Neural progenitor cell (in vitro differentiated cells): ENCODE measurements at places on chromosomes 1 and 21.

- no peak for DNase-seq
Observed at GRCh38 chr1:236035681-236036101, 29.2 kb downstream of the NID1 start.

DNA sequence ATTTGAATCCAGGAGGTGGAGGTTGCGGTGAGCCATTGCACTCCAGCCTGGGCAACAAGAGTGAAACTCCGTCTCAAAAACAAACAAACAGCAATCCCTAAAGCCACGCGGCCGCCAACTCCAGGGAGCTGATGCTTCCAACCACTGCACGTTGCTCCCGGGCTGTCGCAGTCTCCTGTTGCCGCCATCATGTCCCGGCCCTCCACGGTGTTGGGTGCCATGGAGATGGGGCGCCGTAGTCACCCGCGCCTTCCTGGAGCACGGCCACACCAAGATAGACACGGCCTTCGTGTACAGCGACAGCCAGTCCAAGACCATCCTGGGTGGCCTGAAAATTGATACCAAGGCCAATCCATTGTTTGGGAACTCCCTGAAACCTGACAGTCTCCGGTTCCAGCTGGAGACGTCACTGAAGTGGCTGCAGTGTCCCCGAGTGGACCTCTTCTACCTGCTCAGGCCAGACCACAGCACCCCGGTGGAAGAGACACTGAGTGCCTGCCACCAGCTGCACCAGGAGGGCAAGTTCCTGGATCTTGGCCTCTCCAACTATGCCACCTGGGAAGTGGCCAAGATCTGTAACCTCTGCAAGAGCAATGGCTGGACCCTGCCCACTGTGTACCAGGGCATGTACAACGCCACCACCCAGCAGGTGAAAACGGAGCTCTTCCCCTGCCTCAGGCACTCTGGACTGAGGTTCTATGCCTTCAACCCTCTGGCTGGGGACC is 32.6 kb downstream of the SLC16A1 start:
- DNase-seq, result no peak

DNA sequence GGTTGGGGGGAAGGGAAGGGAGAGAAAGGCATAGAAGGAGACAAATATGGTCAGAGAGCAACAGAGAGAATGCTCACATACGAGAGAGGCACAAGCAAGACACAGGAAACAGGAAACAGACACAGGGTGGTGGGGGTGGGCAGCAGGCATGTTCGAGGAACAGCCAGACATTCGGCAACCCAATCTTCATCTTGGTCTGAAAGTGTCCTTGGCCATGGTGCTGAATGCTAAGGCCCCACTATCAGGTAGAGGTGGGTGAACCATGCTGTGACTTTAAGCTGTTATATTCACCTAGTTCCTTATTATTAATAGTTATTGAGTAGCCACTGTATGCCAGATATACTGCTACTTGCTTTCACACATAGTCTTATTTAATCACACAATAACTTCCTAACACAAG is 109.2 kb downstream of the DDX20 start:
- peak; percentile 22 for DNase-seq

GRCh38 chr1:201584471-201585092 is 45.7 kb downstream of the NAV1 start:
- no peak for DNase-seq

DNA sequence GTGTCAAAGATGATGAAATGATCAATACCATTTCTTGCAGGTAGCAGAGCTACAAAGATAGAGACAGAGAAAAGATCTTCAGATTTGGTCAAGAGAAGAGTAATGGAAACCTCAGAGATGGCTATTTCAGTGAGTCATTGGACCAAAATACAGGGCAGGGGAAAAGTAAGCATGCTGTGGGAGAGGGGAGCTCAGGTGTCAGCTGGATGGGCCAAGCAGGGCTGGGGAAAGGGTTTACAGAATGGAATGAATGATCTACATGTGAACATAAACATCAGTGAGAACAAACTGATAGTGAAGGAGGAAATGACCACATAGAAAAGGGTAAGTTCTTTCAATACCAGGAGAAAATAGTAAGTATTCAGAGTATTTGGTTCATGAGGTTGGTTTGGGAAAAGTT is 61.4 kb upstream of the CNN3 start:
- no peak for DNase-seq

DNA sequence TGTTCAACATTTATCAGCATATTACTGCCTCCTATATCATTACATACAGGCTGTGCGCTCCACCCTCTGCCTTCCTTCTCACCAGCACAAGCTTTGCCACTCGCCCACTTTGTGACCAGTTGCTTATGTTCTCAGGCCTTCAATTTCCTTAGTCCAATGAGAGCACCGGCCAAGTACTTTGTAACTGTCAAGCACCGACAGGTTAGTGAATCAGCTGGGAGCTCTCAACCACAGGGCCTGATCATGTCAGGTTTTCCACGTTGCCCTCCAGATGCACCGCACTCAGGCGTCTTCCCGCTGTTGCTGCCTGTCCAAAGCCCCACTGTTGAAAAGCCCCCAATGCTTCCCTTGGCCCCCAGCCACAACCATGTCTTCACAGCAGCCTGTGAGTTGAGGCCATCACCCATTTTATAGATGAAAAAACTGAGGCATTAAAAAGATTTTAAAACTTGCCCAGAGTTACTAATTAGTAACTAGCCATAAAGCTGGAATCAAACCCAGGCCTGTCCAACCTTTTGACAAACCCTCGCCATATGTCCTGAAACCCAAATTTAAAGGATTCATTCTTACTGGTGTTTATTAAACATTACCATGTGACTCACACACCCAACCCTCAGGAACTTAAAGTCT is 3.4 kb upstream of the KCNN3 start:
- DNase-seq, result no peak
